ENCODE measurements at places on chromosomes 1 and 21.

DNA sequence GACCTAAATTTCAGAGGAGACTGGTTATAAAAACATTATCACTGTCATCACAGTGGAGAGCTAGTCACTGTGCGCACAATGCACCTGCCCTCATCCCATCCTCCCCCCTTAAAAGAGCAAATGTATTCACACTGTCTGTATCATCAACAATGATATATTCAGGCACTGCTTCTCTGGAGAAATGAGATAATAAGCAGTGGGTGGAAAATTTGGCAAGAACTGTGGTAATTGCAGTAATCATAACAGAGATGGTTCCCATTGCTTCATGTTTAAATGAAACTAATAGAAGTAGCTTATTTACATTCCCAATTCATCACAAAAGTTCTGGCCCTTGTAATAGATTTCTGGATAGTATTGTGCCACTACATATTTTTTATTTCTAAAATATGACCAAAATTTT is 867.4 kb upstream of the ADGRL2 start:
- no peak for DNase-seq

DNA sequence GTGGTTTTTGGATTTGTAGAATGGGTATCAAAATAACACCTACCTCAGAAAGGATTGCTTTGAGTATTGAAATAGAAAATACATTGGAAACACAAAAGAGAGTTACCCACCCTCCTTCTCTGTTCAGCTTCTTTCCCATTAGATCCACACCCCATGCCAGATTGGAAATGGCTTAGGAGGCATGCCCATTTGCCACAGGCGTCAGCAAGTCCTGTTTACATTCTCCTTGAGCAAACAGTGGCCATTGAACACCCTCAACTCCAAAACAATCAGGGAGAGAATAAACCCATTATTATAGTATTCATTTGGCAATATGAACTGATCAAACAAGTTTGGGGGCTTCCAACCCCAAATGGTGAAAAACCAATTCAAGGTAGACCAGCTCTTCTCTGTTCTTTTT is 2.4 kb downstream of the ELAPOR1 start:
- no peak for DNase-seq

GRCh38 chr1:109091839-109092193 is 1.3 kb downstream of the TMEM167B start:
- DNase-seq: no peak

- no peak for DNase-seq
Observed at GRCh38 chr1:214837376-214837775, 234.4 kb downstream of the CENPF start.

GRCh38 chr21:45803618-45804340 is 160.3 kb downstream of the PCBP3 start:
- no peak for DNase-seq

GRCh38 chr1:81170721-81171120 is 630.0 kb upstream of the ADGRL2 start:
- DNase-seq: no peak

- DNase-seq: no peak
Observed at GRCh38 chr1:94738371-94738770, 81.8 kb upstream of the SLC44A3 start.

GRCh38 chr1:235919833-235920441 is 53.2 kb upstream of the LYST start:
- peak; percentile 65 for DNase-seq

- DNase-seq: no peak
Observed at GRCh38 chr1:230306169-230306568, 120.0 kb downstream of the PGBD5 start.

DNA sequence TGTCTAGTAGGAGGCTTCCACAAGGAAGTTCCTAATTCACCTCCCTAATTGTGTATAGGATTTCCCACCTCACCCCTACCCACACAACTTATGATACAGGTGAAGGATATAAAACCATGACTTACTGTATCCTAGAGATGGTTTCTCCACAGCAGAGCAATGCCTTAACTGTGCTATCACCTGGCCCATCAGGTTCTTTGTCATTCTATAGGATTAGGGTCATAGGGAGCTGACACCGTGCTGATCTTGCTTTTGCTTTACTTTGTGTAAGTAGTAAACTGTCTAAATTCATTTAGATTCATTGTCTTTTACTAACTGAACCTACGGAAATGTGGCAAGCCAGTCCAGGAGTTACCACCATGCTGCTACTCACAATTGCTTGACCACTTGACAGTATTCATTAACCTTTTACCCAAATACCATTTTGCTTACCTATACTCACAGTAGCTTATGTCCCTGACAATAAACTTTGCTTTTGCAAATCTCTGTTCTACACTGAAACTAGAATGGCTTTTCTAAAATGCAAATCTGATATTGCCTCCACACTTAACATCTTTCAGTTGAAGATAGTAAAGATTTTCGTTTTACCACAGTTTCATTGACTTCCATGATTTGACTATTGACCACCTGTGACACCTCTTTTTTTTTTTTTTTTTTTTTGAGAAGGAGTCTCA is 147.6 kb downstream of the IFI44 start:
- no peak for DNase-seq

GRCh38 chr1:33388805-33389771 is 41.8 kb downstream of the PHC2 start:
- DNase-seq: peak; percentile 68

GRCh38 chr1:169289016-169289415 is 78.6 kb downstream of the NME7 start:
- DNase-seq: no peak

DNA sequence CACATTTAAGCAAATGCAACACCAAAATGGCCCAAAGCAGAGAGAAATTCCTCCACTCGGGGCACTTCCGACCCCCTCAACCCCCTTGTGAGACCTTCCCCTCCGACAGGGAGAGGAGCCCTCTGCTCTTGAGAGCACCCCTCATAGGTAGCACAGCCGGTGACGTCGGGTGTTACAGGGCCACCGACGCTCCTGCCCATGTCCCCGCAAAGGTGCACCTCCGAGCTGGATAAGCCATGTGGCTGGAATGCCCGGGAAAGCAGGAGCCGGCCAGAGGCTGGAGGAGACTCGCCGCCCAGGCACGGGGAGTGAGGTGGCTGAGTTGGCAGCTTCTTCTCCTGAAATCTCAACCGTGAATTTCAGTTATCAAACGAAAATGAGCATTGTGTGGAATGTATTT is 67.1 kb upstream of the ARHGEF16 start:
- no peak for DNase-seq

DNA sequence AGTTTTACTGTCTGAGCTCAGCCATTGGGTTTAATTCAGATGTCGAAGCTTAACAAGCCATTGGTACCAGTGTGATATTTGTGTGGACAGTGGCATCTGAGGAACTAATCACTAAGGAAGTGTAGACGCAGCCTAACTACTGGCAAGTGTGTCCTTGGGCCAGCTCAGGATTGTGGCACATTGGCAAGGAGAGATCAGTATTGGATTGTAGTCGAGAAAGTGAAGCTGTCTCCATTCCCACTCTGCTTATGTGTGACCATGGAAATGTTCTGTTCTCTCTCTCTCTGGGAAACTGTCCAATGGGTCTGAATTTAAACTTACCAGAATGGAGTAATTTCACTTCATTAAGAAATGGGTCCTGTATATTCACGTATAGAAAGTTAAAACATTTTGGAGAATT is 112.2 kb downstream of the ITSN1 start:
- DNase-seq: no peak

- no peak for DNase-seq
Observed at GRCh38 chr1:167670563-167670962, 40.5 kb downstream of the RCSD1 start.

DNA sequence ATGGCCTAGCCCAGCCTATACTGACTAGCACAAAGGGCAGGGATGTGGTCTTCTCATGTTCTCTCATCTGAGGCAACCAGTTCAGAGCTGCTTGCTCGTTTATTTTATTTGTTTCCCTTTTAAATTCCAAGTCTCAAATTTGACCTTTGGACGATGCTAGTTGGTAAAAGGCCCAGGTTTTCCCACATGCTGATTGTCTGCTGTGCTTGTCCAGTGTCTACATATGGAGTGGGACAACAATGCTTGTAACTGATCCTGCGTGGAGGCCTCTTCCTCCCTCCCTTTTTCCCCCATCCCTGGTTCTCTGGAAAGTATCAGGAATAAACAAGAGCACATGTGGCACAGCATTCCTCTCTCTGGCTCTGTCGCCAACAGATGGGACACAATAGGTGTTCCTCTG is 34.0 kb upstream of the BEND5 start:
- DNase-seq: no peak

DNA sequence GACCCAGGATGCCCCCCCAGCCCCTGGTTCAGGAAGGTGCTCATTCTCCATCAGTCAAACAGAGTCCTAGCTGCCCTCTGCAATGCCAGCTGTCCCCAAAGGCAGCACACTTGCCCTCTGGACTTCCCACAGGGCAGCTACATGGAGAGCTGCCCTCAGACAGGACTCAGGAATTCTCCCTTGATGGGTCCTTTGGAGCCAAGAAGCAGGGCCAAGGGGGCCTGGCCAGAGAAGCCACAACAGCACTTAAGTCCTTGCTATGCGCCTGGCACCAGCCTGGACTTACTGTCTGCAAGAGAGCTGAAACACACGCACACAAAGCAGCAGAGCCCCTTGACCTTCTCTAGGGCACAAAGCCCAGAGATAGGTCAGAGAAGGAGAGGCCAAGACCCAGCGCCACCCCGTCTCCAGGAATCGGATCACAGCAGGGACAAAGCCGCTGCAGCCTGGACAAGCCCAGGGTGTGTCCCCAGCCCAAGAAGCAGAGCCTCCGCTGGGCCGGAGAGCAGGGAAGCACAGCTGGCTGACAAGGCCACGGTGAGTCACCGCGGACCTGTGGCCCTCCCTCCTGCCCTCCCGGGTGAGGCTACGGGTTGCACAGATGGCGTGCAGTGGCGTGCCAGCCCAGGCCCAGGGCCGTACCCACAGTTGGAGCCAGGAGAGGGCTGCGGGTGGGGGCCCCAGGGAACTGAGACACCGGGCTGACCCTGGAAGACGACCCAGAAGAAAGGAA is 1.7 kb downstream of the WNT9A start:
- DNase-seq: no peak

DNA sequence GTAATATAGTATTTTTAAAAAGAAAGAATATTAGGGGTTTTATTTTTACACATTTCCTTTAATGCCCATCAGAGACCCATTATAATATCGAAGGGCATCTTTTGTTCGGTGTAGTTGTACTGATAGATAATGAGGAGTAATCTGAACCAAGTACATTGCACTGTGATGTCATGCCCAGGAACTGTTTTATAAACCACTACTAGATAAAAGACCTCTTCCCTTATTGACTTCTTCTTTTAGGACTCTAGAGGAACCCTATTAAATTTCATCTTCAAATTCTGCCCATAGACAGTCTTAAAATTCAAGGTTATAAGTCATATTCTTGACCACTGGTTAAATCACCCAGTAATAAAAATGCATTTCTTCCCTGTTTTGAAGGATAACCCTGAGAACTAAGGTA is 206.5 kb downstream of the NRIP1 start:
- no peak for DNase-seq

DNA sequence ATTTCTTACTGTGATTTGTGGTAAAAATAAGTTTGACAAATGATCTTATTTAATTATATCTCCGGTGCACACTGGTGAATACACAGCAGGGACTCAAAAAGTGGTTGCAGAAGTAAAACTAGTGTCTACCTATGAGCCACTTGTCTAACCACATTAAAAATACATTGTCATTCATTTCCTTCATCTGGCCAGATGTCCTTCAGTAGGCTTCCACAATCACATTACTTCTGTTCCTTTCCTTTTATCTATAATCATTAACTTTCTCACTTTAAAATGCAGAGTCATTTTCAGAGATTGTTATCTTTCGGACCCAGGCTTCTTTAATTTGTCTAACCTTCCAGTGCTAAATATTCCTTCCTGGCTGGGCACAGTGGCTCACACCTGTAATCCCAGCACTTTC is 3.0 kb downstream of the RBBP5 start:
- DNase-seq: no peak

GRCh38 chr1:28507247-28507645 is 1.4 kb downstream of the RCC1 start:
- DNase-seq: no peak

GRCh38 chr1:211323156-211324063 is 3.2 kb upstream of the TRAF5 start:
- peak; percentile 37 for DNase-seq

GRCh38 chr1:198538579-198539364 is 1.7 kb downstream of the ATP6V1G3 start:
- no peak for DNase-seq

DNA sequence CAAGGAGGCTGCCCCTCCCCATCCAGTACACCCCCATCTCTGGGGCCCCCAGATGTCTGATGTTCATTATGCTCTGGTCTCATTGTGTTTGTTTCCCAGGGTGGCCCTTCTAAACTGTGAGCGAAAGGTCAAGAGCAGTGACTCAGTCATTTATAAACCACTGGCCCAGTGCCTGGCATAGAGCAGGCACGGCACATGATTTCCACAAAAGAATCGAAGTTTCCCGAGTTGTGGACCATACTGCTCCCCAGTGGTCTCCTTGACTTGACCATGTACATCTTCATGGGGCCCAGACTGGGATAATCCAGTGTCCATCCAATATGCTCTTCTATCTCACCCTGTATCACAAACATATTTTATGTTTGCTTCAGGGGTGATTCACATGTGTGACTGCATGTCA is 153.3 kb downstream of the NR5A2 start:
- no peak for DNase-seq

- DNase-seq: no peak
Observed at GRCh38 chr1:157682710-157683437, 17.7 kb downstream of the FCRL3 start.

GRCh38 chr1:27161594-27161993 is 6.7 kb upstream of the SLC9A1 start:
- DNase-seq: no peak

DNA sequence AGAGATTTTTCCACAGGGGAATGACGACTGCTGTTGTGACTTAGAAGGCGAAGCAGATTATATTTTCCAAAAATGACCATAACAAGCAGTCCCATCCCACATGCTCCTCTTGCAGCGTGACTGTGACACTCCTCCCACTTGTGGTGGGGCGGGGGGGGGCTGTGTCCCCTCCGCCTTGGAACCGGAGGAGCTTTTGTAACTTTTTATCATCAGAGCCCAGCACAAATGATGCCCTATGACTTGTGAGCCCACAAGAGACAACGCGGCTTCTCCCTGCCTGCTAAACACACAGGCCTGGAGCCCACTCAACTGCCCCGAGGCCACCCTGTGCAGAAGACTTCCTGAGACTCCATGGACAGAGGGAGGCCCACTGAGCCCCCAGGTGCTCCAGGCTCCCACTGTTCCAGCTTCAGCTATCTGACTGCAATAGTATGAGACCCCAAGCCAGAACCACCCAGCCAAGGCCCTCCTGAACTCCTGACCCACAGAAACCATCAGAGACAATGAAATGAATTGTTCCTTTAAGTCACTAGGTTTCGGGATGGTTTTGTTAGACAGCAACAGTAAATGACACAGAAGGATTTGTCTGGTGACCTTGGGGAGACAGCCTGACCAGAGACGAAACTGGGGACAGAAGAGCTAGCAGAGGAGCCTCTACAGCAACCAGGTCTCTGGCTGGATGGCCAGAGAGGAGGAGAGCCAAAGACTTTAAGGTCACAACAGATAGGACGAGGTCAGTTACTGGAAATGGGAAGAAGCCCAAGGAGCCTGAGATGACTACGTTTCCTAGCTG is 58.8 kb downstream of the CAPZB start:
- DNase-seq: no peak
